COLO829 (cell line): ENCODE measurements at places on chromosomes 12 and 14.
A peak's percentile ranks its signal among the peaks of the same experiment; 100 is the strongest.

- DNase-seq: no peak
These were observed 110.0 kb upstream of the ARHGAP5 start for GRCh38 chr14:31966896-31967668.

- DNase-seq: no peak
These were observed 60.0 kb downstream of the LIN52 start for GRCh38 chr14:74144789-74145188.

GRCh38 chr14:79278798-79279644 is 932.3 kb downstream of the DIO2 start:
- peak; percentile 60 for DNase-seq

- peak; percentile 54 for DNase-seq
These were observed 170.6 kb downstream of the TMTC2 start for GRCh38 chr12:82857276-82857675.

DNA sequence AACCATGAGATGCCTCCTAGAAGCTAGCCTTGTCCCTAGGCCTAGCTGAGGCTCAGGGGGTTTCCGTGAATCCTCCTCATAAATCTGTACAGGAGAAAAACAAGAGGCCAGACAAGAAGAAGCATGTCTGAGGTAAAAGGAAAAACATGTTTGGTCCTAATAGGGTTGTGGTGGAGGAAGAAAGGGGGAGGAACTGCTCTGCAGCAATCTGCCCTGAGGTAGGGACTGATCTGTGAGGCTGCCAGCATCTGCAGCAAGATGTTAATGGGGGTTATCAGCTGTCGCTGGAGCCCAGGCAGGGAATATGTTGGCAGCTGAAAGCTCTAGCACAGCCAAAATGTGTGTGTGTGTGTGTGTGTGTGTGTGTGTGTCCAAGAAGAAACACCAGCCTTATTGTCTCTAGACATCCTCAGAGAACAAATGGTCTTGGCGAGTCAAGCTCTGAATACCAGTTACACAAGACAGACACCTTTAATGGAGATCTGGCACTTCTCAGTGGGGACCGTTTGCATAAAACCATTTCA is 218.5 kb downstream of the NUAK1 start:
- no peak for DNase-seq

- no peak for DNase-seq
These were observed 17.4 kb downstream of the CDKN1B start for GRCh38 chr12:12734561-12735071.

DNA sequence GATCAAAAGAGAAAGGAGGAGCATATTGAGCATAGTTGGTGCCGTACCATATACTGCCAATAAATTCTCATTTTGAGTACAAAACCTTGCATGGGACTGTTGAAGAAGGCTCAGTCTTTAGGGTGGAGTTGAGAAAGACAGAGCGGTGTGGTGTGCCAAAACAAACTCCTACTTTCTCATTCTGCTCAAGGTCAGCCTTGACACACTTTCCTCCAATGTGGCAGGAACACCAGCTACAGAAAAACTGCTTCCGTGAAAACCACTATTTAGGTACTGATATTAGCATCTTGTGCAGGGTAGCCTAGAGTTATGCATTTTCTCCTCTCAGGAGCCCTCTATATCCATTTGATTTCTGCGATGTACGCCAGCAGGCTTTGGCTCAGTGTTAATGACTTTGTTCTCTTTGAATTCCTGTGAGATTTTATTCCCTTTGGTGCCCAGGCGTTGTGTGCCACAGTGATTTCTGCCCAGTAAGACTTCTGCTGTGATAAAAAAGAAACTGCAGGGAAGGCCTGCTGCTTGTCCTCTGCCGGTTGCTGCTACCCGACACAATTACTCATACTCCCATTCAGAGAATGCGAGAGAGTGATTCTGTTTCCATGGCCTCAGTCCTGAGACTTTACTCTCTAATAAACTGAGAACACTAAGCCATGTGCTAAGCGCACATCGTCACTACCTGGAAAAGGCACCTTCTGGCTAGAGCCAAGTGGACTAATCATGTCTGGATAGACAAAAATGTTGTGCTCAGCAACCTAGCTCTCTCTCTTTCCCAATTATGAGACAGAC is 88.3 kb upstream of the MDM1 start:
- no peak for DNase-seq

- no peak for DNase-seq
These were observed 86.2 kb downstream of the HELB start for GRCh38 chr12:66388517-66388916.

- DNase-seq: no peak
These were observed 53.0 kb downstream of the SMUG1 start for GRCh38 chr12:54135621-54136350.

- no peak for DNase-seq
These were observed 87.9 kb downstream of the VCPKMT start for GRCh38 chr14:50028458-50028857.

GRCh38 chr14:22070119-22070982 is 396.7 kb upstream of the OR4E1 start:
- no peak for DNase-seq

DNA sequence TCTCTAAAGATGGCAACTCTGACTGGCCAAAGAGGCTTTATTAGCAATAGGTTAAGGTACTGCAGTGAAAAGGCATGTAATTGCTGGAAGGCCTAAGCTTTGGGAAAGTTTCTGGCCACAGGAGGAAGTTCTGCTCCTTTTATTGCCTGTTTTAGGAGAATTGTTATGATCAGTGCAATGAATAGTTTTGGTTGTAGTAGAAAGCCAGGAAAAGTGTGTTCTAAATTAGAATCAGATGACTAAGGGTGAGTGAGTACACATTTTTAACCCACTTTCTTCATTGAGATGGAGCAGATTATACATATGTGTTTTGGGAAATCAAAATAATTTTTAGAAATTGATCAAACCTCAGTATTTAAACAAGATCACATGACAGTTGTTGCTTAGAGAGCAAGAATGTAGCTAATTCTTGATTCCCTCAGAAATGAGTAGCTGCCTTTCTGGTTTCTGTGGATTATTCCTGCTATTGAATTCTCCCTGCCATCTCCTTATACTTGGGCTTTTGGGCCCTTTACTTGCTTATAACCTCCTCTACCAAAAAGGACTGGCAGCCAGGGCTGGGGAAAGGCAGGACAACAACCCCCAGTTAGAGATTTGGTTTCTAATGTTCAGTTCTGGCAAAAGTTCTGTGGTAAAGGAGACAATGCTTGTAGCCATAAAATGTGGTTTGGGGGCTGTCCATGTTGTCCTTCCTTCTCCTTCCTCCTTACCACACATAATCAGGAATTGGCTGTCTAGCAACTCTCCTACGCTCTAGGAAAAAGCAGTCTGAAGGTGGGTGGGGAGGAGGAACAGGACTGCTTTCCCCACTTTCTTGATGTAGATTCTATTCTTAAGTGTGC is 217.1 kb downstream of the SLC38A4 start:
- peak; percentile 14 for DNase-seq

DNA sequence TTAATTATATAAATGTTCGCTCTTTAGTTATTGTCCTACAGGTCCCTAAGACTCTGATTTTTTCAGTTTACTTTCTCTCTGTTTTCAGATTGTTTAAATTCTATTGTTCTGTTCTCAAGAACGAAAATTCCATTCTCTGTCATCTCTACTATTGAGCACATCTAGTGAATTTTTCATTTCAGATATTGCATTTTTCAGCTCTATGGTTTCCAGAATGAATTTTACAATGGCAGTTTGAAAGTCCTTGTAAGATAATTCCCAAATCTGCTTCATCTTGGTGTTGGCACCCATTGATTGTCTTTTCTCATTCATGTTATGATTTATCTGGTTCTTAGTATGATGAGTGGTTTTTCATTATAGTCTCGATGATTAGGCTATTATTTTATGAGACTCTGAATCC is 519.6 kb upstream of the LRFN5 start:
- DNase-seq: no peak

DNA sequence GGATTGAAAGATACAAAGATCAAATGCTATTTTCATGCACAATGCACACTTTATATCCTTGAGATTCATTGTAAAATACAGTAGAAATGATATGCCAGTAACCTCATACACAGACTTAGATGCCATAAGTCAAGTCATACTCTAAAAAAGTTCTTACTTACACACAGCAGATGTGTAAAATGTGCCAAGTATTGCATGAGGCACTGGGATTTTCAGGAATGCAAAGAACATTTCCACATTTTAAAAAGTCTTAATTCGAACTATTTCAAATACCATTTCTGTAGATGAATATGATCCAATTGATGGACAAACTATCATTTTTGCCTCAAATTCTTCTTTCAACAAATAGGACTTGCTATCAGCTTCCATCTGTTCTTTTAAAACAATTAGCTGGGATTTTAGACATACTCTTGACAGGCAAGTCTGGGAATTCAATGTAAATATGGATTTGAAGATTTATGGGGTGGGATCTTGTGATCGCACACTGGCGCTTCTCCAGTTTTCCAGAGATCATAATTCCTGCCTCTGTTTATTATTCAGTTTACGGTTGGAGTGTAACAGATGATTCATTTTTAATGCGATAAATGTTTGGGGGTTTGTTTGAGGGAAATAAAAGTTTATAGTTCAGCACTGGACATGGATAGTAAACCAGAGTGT is 183.8 kb downstream of the PAX9 start:
- DNase-seq: no peak
